ENCODE measurements at places on chromosomes 6 and 20.

DNA sequence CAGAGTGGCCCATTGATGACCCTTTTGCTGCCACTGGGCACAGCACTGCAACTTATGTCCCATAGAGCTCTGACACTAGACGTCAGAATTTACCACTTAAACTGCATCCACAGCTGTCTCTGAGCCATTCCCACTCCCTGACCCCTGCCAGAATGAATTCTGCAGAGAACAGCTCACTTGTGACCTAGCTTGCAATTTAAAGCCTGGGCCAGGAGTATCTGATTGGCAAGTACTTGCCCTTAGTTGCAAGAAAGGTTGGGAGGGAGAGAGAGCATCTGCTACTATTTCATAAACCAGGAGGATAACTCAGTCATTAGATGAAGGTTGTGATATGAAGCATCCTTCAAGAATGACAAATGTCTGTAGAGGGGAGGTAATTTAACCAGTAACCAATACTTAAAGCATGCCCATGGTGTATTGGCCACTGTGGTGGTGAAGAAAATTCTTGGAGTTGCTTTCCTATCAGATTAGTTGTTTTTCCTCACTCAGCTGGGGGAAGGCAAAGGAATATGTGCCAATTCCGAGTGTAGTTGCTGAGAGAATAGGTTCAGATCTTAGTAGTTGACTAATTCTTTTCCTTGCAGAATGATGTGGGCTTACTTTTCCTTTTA, 46.5 kb downstream of the IL22RA2 start:
- no peak for DNase-seq

DNA sequence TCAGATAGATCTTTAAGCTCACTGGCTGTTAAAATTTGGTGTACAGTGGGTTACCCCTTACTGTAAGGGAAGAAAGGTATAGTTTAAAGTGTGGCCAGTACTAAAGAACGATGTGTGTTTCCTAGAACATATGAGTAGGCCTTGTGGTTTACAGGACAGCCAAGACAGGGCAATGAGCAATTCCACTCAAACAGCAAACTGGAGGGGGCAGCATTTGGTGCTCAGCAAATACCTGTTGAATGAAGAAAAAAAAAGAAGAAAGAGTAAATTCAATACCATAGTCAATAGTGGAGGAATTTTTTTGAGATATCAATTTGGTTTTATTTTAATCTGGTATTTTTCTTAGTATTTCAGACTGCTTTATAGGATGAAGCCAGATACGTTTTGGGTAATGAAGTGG, 3.8 kb upstream of the NCOA5 start:
- no peak for DNase-seq

- no peak for DNase-seq
These were observed 110.9 kb downstream of the ARMC2 start for GRCh38 chr6:108958900-108959770.

GRCh38 chr6:148803979-148804378, 57.1 kb downstream of the UST start:
- DNase-seq: no peak

- DNase-seq: no peak
These were observed 19.4 kb upstream of the RCAN2 start for GRCh38 chr6:46510651-46511050.

DNA sequence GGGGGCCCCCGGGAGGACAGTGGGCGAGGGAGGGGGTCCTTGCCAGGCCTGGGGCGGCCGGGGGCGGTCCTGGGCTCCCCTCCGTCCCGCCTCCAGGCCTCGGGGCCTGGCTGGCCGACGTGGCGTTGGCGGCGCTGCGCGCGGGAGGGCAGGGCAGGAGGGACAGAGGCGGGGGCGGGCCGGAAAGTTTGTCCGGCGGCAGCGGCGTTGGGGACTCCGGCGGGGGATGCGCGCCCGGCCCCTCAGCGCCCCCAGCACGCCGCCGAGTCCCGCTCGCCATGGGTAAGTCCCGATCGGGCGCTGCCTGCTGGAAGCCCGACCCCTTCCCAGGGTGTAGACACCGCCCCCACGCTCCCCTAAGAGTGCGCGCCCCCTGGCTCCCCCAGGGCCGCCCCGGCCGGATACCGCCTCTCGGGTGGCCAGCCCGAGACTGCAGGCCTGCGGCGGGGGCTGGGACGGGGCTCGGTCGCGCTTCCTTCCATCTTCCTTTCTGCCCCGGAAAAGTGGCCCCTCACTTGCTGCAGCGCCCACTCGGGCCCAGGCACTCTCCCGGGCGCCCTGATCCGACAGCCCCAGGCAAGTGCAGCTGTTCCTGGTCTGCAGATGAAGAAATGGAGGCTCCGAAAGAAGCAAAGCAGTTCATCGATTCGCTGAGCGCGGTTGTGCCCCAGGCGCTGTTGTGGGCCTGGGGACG, at the start of gene SLC2A10:
Gene SLC2A10 (plus strand): TSS at position 191 of the 694 bp plus-strand sequence. CDS start 88 bp downstream, at position 279.
- DNase-seq: no peak

DNA sequence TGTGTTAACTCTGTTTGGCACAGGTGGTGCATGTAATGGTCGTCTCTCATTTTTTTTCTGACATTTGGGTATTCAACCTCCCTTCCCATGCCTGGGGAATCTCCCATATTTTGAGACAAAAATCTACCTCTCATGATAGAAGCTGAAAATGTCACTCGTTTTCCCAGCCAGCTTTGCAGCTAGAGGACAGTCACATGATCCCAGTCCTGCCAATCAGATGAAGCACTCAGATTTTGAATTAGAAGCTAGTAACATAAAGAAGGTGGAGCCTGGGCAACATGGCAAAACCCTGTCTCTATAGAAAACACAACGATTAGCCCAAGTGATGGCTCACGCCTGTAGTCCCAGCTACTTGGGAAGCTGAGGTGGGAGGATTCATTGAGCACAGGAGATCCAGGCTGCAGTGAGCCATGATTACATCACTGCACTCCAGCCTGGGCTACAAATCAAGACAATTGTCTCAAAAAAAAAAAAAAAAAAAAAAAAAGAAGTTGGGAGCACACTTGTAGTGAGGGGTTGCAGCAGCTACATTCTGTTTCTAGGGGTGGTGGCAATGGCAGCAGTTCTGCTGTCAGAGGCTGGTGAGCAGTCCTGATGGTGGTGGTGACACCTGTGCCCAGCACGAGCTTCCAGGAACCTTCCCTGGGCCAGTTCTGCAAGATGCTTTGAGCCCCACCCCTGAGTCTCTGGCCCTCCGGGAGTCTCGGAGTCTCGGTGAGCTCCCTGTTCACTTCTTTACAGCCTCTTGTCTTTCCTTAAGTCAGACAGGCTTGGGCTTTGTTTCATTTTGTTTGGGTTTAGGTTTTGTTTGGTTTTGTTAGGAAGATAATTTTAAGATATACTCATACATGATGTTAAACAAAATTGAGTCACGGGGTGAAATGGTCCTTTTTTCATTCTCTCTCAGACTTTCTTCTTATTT, 94.1 kb upstream of the KCNG1 start:
- no peak for DNase-seq

- DNase-seq: no peak
These were observed 324.5 kb downstream of the SOX4 start for GRCh38 chr6:21918041-21918440.

DNA sequence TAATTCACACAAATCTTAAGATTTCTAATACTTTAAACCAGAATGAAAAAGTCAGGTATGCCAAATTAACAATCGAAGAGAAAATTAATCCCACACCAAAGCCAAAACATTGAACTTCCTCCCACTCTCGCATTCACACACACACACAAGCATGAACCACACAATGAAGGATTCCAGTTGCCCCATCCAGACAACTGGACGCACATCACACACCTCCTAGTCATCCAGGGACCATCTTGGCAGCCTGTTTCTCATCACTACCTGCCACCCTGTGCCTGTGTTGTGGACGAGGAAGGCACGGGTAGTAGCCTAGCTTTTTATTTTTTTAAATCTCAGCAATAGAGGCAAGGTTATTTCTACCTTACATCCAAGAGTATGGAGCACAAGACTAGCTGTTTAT, 15.2 kb downstream of the B4GALT5 start:
- DNase-seq: no peak

DNA sequence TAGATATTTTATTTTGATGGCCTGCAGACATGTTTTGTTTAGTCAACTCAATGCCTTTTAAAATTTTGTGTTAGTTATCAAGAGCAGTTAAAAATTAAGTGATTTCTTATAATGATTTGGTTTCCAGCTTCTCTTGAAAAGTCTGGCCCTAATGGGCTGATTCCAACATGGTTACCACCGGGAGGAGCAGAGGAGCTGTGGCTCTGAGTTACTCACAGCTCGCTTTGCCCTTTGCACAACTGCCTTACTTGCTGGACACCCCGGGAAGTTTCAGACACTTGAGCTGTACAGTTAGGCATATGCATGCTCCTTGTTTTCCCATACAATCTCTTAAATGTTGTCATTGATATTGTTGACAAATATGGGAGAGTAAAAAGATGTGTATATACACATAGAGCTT, 173.1 kb upstream of the MMS22L start:
- DNase-seq: no peak

DNA sequence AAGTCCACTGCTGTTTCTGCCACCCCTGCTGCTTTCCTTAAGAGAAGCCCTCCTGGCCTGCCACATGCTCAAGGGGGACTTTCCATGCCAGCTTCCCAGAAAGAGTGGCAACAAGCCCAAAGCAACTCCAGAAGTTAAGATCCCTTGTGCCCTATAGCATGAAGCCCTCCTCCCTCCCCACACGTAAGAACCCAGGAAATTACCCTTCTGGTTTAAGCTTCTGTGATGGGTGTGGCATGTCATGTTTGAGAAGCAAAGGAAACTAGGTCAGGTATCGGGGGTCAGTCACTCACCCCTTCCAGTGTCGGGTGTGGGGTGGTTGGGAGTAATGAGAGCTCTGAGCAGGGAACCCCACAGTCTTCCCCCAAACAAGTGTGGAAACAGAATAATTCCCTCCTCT, 196.1 kb downstream of the LRFN2 start:
- DNase-seq: no peak

GRCh38 chr20:4322499-4322898, 307.1 kb upstream of the RNF24 start:
- DNase-seq: no peak

DNA sequence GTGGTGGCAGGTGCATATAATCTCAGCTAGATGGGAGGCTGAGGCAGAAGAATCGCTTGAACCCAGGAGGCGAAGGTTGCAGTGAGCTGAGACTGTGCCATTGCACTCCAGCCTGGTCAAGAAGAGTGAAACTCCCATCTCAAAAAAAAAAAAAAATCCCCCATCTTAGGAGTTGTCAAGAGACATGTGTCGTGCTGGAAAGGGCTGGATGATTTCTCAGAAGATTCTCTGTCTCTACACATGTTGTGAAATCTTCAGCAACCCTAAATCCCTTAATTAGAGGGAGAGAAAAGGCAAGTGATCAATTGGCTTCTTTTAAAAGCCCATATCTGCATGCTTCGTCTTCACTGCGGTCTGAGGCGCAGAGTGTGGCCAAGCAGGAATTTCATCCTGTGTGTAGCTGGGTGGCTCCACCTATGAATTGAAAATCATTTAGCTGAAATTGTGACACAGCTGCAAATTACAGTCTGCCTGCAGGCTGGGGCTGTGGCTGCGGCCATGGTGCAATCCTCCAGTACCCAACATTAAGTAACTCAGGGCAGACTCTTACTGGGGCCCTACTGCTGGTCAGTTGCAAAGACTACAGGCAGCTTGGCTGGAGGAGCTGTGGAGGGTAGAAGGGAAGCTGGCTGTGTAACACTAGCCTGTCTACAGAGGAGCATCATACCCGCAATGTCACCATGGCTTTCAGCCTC, 3.2 kb upstream of the TGM3 start:
- DNase-seq: no peak

DNA sequence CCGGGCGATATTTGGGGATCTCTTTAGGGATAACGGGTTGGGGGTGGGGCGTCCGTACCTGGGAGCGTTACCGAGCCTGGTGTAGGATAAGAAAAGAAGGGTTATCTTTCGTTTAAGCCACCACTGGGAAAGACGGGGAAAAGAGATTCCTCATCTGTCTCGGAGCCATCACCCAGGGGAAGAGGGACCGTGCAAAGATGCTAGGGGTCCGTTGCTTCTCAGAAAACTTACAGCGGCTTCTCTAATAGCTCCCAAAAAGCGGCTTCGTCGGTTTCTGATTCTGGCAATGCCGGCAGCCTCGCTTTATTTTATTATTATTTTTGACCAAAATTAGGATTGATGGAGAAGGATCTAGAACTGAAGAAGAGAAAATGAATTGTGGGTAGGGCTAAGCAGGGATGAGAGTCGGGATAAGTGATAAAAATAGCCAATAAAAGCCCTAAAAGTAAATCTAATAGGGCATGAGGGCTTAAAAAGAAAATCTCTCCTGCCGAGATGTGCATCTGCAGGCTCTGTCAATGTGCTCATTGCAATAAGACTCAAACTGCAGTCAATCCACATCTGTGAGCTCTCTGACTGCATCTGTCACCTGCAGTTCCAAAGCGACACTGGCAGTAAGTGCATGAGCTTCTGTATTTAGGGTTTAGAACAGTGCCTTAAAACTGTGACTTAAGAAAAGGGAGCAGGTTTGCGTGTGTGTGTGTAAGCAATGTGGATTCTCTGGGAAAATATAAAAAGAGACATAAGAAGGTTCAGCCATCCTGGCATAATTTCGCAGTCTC, 801 bp downstream of the TBPL1 start:
- DNase-seq: no peak

DNA sequence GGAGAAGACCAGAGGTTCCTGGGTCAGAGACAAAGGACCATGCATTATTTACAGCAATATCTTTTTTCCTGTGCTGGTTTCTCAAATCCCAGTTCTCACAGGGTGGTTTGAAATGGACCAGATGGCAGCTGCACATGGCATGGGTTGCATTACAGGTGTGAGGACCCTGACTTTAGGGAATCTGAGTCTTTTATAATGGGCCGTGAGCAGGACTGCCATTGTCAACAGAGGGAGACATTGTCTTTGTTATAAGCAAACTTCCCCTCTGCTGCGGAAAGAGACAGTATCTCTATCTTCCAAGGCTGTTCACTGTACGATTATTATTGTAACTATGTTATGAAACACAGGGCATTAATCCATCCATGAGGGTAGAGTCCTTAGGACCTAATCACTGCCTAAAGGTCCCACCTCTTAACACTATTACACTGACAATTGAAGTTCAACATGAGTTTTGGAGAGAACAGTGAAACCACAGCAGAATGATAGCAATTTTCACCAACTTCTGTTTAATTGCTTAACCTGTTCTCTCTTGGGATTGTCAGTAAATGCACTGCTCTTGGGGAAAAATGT, 156.1 kb upstream of the AGPAT4 start:
- no peak for DNase-seq

DNA sequence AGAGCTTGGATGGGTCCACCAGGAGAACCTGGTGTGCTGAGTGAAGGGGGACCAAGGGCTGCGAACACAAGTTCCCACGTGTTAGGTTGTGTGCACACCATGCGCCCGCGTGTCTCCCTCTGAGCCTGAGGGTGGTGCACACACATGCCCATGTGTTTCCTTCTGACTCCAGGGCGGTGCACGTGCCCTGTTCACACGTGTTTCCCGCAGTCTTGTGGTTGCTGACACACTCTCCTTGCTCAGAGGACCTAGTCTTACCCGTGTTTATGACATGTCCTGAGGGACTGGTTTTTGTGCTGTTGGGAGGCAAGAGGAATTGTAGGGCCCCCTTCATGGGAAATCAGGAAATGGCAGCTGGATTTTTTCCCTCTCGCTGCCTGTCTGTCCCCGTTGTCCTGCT, 36.3 kb upstream of the PCMTD2 start:
- DNase-seq: no peak
